Right lung (tissue), 10 donors: ENCODE measurements at places on chromosomes 1 and 21. TPM values are rescaled to one million over a fixed set of nuclear protein-coding genes. Genes with fewer than 3 reads are reported as not detected.

Gene NT5C1A
- not detected for polyA plus RNA-seq

DNA sequence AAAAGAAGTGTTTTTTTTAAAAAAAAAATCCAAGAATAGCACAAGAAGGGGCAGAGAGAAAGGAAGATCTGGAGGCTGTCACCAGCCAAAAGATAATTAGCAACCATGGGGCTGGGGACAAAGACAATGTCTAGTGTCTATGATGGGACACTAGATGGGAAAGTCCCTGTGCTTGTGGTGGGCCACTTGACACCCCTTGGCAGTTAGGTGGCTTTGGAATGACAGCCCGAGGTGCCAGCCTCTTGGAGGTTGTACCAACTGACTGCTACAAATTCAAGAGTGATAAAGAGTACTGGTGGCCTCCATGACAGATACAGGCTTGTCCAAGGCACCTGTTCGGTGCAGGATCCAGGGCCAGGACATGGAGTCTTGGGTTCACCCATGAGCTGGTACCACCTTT is 21.6 kb downstream of the ATP2B4 start:
- DNase-seq = no peak

DNA sequence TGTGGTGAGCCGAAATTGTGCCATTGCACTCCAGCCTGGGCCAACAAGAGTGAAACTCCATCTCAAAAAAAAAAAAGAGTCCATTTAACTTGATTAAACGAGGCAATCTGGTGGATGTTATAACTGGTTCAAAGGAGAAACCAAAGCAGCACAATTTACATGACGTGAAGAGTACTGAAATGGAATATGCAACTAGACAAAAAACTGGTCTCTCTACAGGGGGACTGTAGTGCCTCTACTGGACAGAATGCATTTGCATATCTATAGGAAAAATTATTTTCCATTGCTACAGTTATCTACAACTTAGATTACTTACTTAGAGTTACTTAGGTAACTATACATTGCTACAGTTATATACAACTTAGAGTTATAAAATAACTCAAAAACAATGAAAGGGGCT is 2.7 kb upstream of the CAPN2 start:
- no peak for DNase-seq

DNA sequence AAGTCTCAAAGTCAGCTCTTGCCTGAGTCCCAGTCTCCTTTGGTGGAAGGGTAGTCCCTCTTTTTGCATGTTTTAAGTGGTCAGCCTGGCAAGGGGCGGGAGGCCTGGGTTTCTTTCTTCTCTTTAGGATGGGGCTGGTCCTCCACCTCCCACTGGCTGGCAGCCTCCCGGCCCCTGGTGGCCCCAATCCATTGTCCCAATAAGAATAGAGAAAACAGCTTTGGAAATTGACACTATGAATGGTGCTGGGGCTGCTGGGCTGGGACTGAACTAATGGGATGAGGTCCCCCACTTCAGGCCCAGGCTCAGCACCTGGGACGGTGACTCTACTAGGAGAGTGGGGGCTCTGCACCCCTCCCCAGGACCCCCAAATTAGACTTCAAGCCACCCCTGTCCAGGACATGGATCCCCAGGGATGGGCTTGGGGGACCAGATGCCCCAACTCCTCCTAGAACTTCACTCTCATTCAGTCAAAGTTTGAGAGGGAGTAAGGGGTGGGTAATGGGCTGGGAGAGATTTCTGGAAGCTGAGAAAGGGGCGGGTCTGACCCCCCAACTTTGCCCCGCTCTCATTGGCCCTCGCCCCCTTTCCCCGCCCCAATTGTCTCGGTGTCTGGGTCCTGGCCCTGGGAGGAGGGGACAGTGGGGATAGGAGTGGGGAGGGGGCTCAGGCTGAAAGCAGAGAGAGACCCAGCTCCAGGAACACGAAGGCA is 18.2 kb downstream of the SLC27A3 start:
- DNase-seq = no peak

DNA sequence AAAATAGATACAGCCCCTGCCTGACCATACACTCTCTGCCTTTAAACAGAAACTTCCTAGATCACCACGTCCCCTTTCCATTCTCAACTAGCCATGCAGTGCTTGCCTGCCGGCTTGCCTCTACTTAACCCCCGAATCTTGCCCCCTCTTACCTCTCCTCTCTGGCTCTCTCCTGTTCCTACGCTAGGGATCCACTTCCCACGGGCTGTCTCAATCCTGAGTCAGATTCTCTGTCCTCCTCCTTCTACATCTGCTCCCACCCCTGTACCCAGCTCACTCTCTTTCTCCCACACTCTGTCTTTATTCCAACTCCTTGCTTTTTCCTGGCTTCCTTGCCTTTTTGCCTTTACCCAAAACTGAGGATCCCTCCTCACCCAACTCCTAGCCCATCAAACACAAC is 29.3 kb downstream of the ATF3 start:
- no peak for DNase-seq

Gene LCE1E
- polyA plus RNA-seq = not detected

Gene C1orf35
- 18.3 TPM for polyA plus RNA-seq

Gene LCE6A
- polyA plus RNA-seq = not detected

Gene TINAGL1
- 32.2 TPM for polyA plus RNA-seq

Gene COL24A1
- 42.5 TPM for polyA plus RNA-seq

GRCh38 chr1:51147394-51147793 is 45.4 kb downstream of the C1orf185 start:
- no peak for DNase-seq

DNA sequence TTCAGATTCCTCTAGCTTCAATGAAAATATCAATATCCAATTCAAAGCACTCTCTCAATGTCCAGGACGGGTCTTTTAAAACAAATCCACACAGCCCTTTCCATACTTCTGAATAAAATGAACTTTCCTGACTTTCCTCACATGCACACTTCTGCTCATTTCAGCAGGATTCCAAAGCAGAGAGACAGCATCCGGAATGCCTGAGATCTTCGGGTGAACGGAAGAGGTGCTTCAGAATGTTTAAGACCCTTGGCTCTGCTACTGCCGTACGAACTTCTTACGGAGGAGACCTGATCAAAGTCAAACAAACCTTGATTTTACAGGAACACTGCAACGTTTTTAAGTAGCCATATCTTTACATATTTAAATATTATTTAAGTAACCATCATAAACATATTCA is 245.7 kb downstream of the PTBP2 start:
- no peak for DNase-seq

Gene OR6N1
- not detected for polyA plus RNA-seq

Gene ZNF670
- polyA plus RNA-seq = 5.3 TPM

DNA sequence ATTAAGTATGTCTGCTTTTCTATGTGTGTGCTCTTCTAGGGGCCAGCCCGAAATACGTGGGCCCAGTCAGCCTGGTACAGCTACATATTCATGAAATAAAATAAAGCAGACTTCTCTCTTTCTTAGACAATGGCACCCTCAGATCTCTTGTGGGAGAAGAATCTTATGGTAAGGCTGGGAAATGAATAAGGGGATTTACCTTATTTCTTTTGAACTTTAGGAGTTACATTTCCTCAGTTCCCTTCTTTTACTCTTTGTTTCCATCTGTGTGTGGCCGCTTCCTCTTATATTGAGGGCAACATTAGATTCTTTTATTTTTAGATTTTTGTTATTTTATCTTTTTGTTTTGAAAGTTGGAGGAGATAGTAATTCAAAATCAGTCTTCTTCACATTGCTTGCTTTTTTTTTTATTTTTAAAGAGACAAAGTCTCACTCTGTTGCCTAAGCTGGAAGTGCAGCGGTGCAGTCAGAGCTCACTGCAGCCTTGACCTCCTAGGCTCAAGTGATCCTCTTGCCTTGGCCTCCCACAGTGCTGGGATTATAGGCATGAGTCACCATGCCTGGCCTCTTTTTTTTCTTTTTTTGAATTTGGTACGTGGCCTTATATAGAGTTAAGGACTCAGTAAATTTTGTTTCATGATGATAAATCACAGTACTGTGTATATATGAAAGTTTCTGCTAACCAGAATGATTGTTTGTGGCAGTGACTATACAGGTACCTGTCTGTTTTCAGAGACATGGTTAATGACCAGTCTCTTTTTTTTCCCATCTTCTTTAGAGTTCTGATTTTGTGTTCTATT is 9.1 kb downstream of the LAMC1 start:
- DNase-seq = no peak

- no peak for DNase-seq
Observed at GRCh38 chr1:167456926-167457325, 61.4 kb downstream of the CD247 start.

DNA sequence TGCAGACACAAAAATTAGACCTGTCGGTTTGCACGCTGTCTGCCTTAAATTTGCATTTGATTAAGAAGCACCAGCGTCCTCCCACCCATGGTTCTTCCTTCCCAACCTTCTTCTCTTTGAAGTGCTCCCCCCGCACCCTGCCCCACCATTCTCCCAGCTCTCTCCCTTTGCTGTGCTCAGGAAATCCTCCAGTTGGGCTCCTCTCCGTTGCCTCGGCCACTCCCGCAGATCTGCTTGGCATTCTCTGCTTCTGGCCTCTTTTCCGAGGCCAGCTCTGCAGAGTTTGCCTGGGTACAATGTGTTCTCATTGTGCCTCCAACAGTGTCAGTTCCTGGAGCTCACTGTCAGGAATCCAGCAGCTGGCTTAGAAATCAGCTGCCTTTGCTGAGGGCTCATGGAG is 126.1 kb downstream of the NAV1 start:
- no peak for DNase-seq

DNA sequence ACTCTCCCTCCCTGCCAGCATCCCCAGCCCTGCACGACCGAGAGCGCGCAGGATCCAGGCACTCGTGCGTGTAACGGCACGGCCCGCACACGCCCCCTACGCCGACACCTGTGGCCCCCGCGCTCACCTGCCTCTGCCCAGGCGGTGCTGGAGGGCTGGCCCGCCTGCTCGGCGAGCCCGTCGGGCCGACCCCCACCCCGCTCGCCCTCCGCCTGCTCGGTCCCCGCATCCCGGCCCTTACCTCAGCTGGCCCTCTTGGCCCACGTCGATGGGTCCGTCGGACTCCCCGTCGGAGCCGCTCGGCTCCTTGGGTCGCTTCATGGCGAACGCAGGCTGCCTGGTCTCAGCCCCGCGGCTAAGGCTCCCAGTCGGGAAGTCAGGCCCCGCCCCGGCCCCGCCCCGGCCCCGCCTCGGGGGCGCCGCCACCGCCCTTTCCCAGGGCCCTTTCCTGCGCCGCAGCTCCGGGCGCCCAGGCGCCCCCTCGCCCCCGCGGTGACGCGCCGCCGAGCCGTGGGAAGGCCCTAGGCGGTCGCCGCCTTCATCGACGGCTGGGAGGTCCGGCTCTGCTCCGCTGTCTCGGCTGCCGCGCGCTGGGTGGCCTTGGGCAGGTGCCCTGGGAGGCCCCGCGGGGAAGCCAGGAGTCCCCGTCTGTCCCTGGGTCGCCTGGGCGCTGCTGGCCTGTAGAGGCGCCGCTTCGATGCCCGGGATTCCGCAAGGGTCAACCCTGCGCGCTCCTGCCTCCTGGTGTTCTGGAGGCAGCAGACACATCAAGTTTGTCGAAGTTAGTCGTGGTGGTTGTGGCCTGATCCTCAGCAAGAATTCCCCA is at the start of gene HEYL:
Gene HEYL, minus strand, starts transcription at position 339 of the 826 bp plus-strand sequence. Its CDS starts 18 bp downstream, at position 321.
- peak; percentile 54 for DNase-seq

- no peak for DNase-seq
Observed at GRCh38 chr1:159778266-159778665, 2.5 kb upstream of the DUSP23 start.

Gene PLEKHG5
- 24.8 TPM for polyA plus RNA-seq

Gene TEX38
- 0.31 TPM for polyA plus RNA-seq

Gene ALG14
- polyA plus RNA-seq = 12.1 TPM

Gene KCNJ6
- 0.32 TPM for polyA plus RNA-seq

Gene C1orf115
- 25.5 TPM for polyA plus RNA-seq

Gene TMEM240
- polyA plus RNA-seq = 5.9 TPM

- peak; percentile 36 for DNase-seq
Observed at GRCh38 chr1:35298464-35298863, 30.0 kb downstream of the ZMYM4 start.

Gene KCNA3
- polyA plus RNA-seq = 1.5 TPM

Gene DEDD
- 49.2 TPM for polyA plus RNA-seq

DNA sequence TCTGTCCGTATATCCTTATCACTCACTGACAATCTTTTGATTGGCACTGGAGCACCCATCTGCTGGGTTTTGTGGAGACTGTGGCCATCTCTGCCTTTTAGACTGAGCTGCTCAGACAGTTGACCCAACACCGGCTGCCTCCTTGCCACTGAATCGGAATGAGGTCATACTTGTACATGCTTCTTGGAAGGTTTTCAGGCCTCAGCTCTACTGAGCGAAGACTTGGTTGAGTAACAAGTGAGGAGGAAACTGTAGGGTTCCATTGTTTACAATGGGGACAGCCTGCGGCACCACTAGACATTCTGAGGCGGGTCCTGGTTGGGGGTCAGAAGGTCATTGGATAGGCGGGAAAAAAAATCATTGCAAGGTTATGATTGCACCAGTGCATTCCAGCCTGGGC is 320.3 kb downstream of the KIF26B start:
- DNase-seq = no peak
